ENCODE measurements at places on chromosomes 3 and 15.

GRCh38 chr3:62057339-62058047 is 315.9 kb downstream of the FEZF2 start:
- DNase-seq: no peak

DNA sequence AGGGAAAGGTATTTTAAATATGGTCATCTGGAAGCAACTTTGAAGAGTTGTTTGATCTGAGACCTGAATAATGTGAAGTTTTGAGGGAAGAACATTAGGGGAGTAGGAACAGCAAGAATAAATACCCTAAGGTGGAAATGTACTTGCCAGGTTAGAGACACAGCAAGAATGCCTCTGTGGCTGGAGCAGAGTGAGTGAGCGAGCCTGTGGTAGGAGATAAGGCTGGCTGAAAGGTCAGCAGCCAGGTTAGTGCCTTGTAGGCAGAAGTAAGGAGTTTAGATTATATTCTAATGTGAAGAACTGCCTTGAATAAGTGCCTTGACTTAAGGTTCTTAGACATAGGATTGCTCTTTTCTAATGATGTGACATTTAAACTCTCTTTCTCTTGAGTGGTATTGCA is 18.3 kb downstream of the LRRC49 start:
- DNase-seq: no peak

DNA sequence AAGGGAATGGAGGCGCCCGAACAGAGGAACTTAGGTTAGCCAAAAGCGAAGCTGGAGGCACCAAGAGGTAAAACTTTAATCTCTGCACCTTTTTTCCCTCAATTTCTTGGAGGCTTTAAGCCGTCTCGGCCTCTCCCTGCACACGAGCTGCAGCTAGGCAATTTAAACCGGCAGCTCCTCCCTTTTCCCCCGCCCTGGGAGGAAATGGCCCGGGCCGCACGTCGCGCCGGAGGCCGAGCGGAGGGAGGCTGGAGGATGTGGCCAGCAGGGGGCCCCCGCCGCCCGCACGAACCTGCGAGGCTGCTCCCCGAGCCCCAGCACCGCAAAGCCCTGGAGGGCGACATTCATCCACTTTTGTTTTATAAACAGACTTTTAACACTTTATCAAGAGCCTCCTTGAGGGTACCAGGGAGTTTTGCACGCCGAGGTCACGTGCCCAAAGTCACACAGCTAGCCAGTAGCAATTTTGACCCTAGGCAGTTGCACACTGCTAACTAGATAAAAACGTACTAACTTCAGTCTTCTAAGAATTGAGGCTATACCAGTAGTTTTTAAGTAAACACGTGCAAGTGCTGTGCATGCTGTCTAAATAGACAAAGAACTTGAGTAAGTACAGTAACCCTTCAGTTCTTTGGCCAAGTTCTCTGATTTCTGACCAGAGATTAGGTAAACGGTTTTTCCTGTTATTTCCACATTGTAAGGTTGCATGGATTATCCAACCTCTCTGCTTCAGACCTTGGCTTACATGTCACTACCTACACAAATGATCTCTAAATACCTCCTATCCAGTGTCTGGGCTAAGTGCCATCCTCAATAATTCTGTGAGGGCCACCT is 668 bp upstream of the XXYLT1 start:
- DNase-seq: peak; percentile 97

DNA sequence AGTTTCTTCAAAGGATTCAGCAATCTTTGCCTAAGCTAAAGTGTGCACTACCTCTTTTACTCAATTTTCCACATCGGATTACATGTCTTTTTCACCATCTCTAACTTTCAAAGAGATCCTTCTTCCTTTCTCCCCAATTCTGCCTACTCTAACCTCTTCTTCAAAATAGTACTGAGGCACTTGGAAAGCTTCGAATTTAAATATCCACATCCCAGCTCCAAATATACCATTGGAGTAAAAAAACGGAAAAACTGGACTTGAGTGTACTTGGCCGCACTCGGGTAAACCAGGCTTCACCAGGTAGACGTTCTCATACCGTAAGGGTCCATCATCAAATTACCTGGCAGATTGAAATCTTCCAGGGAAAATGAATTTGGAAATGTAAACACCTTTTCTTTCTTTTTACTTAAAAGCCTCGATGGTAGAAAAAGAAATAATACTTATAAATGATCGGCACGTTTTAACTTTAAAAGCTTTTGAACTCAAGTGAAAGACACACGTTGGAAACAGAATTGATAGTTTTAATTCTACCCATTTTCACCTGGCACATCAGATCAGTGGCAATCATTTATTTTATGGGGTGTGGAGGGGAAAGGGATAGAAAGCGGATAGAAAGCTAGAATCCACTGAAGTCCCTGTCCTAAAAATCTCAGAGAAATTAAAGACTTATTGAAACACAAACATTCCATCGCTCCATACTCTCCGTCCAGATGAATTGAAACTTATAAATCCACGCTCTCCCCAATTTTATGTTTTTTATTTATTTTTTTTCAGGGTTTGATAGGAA is 8.2 kb upstream of the MEIS2 start:
- no peak for DNase-seq

GRCh38 chr3:43087249-43087776 is 18.6 kb downstream of the POMGNT2 start:
- peak; percentile 40 for DNase-seq

- DNase-seq: no peak
These were observed 537.8 kb upstream of the DPPA4 start for GRCh38 chr3:109874896-109875708.

DNA sequence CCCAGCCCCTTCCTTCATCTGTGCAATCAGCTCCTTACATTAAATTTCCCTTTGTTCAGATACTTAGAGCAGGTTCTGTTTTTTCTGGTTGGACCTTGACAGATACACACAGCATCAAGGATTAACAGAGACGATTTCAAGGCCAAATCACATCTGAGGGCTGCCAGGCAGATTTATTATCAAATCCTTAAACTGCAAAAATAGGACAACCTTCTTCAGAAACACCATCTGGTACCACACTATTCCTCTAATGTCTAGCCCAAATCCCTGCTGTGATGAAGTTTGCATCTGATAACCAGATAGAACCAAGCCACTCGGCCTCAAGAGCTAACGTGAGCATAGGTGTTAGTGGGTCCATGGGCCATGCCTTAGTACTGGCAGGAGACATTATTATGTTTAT is 250.7 kb upstream of the PROK2 start:
- DNase-seq: no peak

DNA sequence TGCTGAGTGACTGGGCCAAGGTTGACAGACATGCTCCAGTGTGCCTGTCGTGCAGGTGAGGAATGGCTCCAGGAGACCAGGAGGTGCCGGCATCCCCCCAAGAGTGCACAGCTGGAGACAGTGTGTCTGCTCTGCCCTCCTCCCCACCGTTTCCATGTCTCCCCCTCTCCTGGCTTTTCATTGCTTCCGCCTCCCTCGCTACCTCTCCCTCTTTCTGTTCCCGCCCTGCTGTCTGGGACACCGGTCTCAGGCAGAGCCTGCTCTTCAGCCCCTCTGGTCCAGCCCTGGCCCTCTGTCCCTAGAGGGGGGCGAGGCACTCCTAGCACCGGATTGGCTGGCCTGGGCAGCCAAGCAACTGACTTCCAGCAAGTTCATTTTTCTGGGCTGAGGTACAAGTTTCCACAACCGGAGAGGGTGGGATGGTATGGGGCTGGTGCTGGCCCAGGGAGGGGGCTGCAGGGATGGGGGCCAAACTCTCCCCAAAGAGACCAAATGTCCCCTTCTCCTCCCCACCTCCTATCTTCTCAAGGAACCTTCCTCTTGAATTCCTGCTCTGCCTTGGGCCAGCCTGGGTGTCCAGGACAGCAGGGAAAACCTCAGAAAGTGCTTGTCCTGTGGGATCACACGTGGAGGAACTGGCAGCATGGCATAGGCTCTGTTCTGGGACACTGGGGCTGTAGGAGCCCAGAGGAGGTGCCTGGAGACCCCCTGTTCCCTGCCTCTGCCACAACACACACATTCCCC is 32.6 kb downstream of the PRKCD start:
- DNase-seq: no peak

GRCh38 chr3:50971487-50971924 is 296.8 kb downstream of the DOCK3 start:
- DNase-seq: peak; percentile 88

DNA sequence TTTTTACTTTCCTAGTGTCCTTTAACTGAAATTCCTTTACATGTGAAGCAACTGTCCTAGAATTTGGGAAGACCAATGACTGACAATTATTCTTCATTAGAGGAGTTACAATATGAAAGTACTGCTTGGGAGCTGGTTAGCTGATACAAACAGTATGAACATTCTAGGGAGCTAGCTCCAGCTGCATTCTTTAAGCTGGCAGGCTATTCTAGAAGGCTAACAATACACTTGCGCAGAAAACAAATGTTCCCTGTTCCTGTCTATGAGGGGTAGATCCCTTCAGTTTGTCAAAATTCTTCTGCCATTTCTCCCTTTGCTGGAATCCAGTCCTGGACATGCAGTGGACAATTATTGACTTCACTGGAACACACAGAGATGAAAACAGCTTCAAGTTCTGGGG is 60.2 kb upstream of the NANOGP8 start:
- no peak for DNase-seq

DNA sequence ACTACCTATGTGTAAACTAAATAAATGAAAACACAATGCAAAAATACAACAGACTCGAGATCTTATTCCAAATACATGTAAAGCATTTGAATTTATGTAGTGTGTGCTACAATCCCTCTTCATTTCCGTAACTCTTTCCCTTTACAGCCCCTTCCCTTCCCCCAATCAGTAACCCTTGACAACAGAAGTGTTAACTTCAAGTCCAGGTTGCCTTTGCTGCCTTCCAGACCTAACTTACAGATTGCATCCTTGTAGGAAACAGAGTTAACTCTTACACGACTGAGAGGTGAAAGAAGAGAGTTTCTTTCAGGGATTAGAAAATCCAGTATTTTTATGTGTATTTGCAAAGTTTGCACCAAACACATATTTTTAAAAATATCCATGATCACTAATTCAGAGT is 1.4 kb upstream of the ROBO1 start:
- no peak for DNase-seq

DNA sequence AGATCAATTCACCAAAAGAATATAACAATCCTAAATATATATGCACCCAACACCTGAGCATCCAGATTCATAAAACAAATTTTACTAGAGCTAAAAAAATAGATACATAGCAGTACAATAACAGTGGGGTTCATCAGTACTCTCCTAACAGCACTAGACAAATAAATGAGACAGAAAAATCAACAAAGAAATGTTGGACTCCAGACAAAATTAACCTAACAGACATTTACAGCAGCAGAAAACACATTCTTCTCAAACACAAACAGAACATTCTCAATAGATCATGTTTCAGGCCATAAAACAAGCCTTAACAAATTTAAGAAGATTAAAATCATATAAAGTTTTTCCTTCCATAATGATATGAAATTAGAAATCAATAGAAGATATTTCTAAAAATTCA is 124.8 kb upstream of the NECTIN3 start:
- no peak for DNase-seq

DNA sequence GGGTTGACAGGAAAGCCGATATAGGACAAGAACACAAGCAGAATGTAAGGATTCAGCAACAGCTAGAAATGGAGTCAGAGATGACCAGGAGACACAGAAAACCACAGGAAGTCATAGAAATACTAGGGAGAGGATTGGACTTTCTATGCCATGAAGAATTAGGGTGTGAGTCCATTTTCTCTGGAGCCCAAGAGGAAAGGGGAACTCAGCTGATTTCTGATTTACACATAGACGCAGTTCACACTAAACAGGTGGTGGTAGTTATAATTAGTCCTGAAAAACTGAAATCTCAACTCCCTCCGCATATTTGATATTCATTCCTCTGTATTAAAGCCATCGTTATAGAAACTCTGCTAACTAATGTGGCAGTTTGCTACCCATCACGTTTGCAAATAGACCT is 292.7 kb upstream of the STT3B start:
- no peak for DNase-seq

GRCh38 chr15:37789881-37790280 is 144.6 kb upstream of the TMCO5A start:
- no peak for DNase-seq

DNA sequence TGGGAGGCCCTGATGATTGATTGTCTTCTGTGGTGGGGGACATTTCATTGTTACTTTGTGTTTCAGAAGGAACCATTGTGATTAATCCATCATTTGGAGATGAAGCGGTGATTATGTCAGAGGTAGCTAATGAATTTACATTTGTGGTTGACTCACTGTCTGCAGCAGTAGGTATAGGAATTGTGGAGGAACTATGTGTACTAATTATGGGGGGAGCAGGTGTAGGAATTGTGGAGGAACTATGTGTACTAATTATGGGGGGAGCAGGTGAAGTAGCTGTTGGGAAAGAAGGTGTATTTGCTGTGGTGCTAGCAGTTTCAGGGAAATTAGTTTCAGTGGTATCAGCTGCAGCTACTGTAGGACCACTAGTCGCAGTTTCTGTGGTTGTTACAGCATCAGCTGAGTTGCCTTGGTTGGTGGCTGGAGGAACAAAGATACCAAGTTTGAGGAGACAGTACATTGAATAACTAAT is 6.9 kb downstream of the MUC13 start:
- DNase-seq: no peak

GRCh38 chr3:152097120-152097519 is 171.6 kb upstream of the MBNL1 start:
- DNase-seq: no peak

- no peak for DNase-seq
These were observed 67.5 kb downstream of the KCNMB2 start for GRCh38 chr3:178603735-178604134.

GRCh38 chr3:170274641-170275040 is 52.4 kb downstream of the PRKCI start:
- no peak for DNase-seq

GRCh38 chr3:21330293-21330692 is 420.7 kb downstream of the ZNF385D start:
- peak; percentile 25 for DNase-seq

- DNase-seq: no peak
These were observed 99.8 kb downstream of the MEGF11 start for GRCh38 chr15:66153549-66154415.

- DNase-seq: no peak
These were observed 520.3 kb downstream of the EDEM1 start for GRCh38 chr3:5707794-5708193.

DNA sequence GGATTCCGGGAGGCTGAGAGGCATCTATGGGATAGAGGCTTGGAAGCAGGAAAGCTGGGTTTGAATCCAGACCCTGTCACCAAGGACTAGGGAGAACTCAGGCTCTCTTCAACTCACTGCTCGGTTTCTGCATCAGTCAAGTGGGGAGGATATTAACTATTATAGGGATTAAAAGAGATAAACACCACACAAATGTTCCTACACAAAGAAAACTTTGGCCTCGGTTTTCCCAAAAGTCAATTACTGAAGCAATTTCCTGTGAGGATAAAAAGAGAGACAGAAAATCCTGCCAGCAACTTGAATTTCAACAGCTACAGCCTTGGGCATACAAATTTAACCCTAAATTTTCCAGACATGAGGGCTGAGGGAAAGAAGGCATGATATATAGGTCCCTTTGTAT is 36.0 kb downstream of the ITGB5 start:
- DNase-seq: no peak

GRCh38 chr15:31398677-31399301 is 72.2 kb downstream of the KLF13 start:
- peak; percentile 33 for DNase-seq

GRCh38 chr3:74564560-74564959 is 49.9 kb downstream of the CNTN3 start:
- DNase-seq: no peak

GRCh38 chr3:140068494-140069017 is 133.6 kb downstream of the CLSTN2 start:
- DNase-seq: no peak

- DNase-seq: peak; percentile 8
These were observed 153.7 kb downstream of the ANO10 start for GRCh38 chr3:43468133-43468532.

All from hematopoietic multipotent progenitor cell treated with erythropoietin and hydrocortisone succinate and interleukin-3 and kit ligand, for 4 days (in vitro differentiated cells).